ENCODE measurements at places on chromosomes 5 and 9.

DNA sequence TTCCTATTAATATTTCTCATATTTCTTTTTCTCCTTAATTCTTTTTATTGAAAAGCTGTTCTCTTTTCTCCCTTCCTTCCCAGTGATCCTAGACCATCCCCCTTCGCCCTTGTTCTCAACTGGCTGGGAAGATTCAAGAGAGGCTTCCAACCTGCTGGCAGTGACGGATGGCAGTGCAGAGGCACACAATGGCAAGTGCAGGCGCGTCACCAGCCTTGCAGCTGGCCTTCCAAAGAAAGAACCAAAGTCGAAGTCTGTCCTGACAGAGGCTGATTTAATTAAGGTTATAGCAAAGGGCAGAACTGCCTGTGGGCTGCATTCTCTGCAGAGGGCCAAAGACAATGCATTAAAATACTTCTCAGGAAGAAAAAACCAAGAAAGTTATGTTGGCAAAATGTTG, 7.4 kb downstream of the CEMIP2 start:
- no peak for DNase-seq

DNA sequence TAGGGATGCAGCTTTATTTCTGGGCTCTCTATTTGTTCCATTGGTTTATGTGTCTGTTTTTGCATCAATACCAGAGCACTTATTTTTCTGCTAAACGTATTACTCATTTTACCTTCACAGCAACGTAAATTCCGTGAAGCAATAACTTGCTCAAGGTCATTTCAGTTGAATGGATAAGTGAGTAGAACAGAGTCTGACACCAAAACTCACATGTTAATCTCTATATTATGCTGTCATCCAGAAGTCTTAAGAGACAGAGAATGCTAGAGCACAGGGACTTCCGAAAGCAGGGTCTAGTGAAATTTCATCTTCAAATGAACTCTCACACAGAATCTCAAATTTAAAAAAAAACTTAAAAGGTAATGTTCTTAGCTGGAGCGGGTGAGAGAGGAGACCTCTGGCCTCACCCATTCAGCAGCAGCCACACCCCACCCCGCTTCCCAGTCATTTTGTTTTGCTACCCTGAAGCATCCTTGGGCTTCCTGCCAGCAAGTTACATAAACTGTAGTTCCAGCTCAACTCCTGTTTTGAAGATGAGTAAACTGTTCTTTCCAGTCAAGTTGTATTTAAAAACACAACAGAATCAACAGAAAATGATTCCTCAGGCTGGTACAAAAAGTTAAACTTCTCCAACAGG, 69.3 kb downstream of the TRIM36 start:
- no peak for DNase-seq

GRCh38 chr5:3041001-3041400, 289.5 kb upstream of the IRX2 start:
- no peak for DNase-seq

DNA sequence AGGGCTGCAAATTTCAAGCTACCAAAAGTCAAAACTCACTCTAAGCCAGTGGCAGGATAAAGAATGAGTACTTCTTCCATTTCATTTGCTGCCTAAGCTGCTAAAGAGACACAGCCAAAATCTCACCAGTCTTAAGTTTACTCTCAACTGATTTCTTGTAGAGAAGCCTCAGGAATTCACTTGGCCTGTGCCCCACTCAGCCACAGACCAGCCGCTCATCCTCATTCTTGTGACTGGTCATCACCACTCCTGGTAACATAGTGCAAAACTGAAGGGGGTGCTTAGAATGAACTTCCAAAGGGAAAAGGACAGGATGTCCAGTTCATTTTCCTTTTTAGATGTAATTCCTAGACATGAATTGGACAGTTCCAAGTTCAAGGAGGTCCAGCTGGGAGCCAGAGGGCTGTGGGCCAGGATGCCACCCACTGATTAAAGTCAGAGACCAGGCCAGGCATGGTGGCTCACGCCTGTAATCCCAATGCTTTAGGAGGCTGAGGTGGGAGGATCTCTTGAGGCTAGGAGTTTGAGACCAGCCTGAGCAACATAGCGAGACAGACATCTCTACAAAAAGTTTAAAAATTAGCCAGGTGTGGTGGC, 72.7 kb upstream of the RANBP3L start:
- no peak for DNase-seq

DNA sequence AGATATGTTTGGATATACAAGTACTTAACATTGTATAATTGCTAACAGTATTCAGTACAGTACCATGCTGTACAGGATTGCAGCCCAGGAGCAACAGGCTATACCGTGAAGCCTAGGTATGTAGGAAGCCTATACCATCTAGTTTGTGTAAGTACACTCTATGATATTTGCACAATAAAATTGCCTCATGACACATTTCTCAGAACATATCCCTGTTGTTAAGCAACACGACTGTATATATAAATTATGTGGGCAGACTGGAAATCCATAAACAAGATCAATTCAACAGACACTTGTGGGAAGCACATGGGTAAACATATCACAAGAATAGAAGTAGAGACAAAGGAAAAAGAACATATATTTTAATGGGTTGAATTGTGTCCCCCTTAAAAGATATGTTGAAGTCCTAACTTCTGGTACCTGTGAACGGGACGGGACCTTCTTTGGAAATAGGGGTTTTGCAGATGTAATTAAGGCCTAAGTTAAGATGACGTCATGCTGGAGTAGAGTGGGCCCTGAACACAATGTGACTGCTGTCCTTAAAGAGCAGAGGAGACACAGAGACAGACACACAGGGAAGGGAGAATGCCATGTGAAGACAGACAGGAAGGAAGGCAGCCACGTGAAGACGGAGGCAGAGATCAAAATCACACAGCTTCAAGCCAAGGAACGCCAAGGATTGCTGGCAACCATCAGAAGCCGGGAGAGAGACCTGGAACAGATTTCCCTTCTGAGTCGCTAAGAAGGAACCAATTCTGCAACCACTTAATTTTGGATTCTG, 76.3 kb downstream of the SCAI start:
- DNase-seq = no peak

- no peak for DNase-seq
Observed at GRCh38 chr5:168749391-168750100, 170.4 kb upstream of the PANK3 start.

DNA sequence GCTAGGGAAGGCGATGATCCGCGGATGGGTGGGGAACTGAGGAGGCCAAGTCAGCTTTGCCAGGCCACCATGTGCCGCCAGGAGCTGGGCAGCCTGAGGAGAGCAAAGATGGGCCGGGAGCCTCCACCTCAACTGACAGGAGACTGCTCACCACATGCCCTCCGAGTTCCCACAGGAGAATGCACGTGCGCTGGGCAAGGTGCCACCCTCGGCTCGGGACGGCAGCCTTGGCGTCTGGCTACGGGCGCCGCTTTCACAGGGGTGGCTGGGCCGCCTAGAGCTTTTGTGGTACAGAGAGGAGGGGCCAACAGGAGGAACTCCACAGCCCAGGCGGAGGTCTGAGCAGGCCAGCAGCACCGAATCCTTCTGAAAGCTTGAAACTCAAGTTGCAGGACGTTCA, 5.3 kb upstream of the TBC1D9B start:
- DNase-seq = no peak

GRCh38 chr9:134502266-134502791, 139.3 kb upstream of the COL5A1 start:
- no peak for DNase-seq

DNA sequence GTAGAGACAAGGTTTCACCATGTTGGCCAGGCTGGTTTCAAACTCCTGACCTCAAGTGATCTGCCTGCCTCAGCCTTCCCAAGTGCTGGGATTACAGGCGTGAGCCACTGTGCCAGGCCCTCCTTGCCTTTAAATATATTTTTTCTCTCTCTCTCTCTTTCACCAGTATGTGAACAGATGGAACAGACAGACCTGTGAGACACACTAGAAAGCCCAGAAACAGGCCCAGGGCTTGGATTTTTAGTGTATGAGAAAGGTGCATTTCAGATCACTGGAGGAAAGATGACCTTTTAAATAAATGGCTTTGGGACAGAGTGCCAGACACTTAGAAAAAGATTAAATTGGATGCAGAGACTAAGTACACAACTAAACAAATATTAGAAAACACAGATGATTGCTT, 3.1 kb downstream of the RASGEF1C start:
- DNase-seq = no peak

DNA sequence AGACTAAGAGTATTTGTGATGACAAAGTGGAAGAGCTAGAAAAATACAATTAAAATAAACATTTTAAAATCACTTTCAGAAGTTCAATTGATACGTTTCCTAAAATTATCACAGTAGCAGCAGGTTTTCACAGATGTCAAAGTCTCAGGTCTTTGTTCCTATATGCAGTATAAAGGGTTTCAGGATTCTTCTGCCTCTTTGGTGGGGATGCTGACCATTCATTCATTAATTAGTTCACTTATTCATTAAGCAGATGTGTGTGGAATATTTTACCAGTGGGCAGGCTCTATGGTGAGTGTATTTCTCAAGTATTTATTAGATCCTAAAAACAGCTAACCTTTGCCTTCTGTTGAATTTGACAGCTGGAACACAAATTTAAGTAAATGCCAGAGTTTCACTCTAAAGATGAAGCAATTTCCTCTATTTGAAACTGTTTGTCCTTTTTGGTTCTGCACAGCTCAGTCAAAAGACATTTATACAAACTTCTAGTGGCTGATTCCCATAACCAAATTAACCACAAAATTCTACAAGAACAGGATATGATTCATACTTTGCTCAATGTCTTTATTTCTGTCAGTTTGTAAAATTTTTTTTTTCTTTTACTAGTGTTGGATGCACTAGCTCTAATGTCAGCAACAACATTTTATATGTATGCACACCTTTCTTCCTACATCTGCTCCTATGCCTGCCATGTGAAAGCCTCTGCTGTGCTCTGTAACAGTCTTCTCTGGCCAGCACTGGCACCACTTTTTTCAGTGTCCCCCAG, 75.9 kb upstream of the PRR16 start:
- DNase-seq = no peak

DNA sequence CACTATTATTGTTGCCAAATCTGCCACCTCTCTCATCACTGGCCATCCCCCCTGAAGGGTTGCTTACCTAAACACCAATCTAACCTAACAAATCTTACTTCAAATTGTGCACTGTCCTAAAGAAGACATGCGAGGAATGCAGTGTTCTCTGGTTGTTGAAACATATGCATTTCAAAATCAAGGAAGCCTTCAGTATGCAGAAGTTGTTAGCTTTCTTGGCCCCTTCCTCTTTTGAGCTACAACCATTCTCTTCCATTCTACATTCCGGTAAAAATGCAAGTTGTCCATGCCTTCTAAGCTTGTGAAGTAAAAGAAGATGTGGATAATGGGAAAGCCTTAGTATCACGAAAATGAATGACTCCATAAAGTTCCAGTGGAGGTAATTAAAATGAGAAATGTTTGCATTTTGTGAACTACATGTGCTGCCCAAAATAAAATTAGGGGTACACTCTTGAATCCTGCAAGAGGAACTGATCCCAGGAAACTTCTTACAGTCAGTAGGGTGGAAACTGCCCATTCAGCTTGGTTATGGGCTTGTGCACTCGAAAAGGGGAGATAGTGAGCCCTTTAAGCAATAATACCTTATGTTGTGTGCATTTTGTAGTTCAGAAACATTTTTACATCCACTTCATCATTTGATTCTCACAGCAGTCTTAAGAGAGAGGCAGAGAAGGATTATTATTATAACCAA, 77.6 kb upstream of the ADRB2 start:
- no peak for DNase-seq

GRCh38 chr9:16542290-16542689, 328.2 kb downstream of the BNC2 start:
- DNase-seq = no peak

DNA sequence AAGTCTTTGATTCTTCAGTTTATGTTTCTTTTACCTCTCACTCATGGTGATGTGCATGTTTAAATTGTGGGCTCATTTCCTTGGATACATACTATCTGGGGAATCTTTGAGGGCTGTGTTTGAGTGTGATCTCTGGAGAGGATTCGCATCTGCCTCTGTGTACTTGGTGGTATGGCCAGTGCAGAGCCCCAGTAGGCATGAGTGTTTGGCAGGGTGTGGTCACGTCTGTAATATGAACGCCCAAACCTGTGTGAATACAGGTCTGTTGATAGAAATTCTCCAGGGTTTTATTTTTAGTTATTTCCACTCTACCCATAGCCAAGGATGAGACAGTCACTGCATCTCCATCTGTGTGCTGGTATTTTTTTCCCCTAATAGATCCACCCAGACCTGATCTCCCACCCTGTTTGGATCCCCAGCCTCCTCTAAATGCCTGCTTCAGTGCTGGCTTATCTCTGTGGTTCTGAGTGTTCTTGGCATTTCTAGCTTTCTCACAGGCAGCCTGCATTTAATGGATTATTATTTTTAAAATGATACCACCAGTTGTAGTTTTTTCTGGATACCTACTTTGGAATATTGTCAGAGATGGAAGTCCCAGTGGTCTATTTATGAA, 37.5 kb downstream of the TJP2 start:
- no peak for DNase-seq

DNA sequence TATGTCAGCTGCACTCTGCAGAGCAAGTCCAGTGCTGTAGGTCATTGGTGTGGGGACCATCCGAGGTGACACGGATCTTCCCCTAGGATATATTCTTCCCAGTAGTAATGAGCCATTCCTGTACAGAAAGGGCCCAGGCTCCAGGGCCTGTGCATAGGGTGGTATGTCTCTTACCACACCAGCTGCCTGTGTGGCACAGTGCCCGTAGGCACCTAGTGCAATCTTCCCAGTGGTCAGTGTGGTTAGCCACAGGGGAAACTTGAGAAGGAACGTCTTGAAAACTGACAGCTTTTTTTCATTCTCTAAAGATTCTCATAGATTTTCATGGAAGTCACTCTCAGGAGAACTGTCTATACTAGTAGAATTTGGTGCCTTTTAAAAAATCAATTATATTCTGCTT, 39.8 kb downstream of the CYSTM1 start:
- DNase-seq = no peak

DNA sequence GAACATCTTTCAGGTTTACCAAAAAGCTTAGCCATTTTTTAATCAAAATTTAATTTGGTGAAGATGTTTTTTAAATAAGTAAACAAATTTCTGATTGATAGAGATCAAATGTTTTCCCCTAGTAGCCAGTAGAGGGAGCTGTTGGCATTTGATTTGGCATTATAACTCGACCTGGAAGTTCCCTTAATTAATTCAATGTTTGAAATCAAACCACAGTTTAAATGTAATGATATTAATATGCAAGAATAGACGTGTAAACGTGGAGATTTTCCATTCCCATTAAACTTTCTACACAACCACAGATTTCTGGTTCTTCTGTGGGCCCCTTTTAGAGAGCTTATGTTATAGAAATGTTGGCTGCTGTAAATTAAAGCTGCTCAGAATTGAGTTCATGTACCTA, 148.1 kb upstream of the MPDZ start:
- DNase-seq = no peak

- DNase-seq = no peak
Observed at GRCh38 chr9:97990259-97990658, 7.1 kb downstream of the ANP32B start.

DNA sequence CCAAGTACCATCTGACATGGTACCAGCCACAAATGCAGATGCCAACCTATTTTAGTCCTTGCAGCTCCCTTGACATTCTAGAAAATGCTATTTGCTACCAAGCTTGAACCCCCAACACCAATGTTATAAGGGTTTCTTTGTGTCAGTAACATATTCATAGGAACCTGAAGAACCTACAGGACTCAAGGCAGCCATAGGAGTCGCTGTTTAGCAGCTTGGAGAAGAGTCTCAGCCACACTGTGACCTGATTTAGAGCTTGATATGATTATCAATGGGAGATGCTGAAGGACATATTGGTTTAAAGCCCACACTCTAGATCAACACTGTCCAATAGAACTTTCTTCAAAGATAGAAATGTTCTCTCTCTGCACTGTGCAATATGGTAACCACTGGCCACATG, 6.4 kb upstream of the ZFR start:
- DNase-seq = no peak

Measured in activated CD4-positive, alpha-beta T cell treated with anti-CD3 and anti-CD28 coated beads, Interleukin-2, amount 50 U/mL, for 4 hours (primary cell).